Suppressor macrophage treated with lipopolysaccharide for 1 hour (primary cell): ENCODE measurements at places on chromosomes 2 and 18.

DNA sequence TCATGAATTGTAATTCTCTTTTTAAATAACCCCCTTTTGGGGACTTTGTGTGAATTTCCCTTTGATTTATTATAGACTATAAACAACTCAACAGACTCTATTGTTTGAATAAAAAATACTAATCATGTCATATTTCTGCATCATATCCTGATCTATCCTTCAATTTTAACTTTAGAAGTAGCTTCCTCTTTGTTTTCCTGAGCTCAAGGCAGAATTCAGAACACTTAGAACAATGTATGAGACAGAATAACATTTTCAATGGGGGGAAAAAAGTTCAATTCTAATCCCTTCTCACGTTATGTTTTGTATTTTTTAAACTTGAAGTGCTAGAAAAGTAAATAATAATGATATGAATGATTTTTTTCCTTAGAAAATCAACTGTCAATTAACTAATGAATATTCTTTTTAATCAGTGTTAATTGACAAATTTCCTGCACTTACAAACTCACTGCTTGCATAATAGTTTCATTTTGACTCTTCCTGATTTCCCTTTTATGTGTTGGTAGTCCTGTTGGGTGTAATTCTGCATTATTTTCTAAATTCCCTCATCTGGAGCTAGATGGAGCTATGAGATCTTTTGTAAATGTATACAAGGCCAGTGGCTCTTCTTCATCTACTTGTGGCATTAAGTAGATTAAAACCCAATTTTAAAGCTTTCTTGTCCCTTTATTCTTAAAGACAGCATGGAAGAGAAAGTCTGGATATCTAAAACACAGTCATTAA, 326.1 kb downstream of the PARD3B start:
- peak; percentile 30 for DNase-seq

GRCh38 chr2:219344751-219345430, 12.3 kb upstream of the RESP18 start:
- peak; percentile 85 for DNase-seq

DNA sequence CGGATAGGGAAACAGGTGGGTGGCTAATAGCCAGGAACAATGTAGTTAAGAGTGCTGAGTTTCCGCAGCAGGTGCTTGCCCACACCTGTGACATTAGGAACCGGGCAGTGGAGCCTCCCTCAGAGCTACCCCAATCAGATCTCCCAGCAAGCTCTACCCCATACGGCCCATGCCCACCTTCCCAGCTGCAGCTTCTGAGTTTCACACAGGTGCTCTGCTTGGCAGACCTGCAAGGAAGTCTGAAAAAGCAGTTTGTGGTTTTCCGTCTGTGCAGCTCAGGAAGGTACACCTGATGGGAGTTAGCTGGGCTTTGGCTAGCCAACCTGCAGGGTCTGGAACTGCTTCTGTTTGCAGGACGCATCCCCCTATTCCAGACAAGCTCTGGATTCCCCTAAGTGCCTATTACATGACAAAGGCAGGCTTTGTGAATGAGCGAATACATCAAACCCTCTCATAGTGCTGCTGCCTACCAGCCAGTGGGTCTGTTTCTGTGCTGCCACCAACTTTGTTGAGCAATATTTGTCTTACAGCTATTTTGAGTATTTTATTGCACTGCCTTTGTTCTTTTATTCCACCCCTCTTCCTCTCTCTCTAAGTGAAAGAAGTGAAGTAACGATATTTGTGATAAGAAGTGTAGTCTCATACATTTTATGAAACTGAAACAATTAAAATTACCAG, 24.7 kb upstream of the CEP68 start:
- DNase-seq = peak; percentile 13

- DNase-seq = no peak
Observed at GRCh38 chr18:7605705-7606104, 38.6 kb downstream of the PTPRM start.

DNA sequence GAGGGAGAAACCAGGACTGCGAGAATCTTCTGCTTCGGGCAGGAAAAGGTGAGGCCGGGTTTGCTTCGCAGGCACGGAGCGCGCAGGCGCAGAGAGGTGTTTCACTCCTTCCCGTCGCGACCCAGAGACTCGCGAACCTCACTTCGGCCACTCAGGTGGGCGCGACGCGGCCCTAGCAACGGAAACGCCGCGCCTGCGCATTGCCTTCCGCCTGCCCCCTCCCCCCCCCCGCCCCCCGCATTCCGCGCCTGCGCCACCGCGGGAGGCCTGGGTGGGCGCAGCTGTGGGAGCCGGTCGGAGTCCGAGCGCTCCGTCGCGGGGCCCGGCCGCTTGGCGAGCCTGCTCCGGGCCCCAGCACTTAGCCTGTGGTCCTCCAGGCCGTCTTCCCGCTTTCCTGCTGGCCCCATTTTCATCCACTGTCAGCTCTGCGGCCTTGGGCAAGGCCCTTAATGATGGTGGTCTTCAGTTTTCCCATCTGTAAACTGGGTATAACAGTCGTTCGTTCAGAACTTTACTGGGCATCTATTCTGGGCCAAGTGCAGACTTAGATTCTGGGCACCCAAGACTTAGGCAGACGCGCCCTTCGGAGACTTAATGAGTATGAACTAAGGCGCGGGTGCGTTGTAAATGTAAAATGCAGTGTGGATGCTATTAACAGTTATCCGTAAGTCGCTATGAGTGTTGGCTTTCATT, 62.1 kb upstream of the ACKR3 start:
- no peak for DNase-seq

DNA sequence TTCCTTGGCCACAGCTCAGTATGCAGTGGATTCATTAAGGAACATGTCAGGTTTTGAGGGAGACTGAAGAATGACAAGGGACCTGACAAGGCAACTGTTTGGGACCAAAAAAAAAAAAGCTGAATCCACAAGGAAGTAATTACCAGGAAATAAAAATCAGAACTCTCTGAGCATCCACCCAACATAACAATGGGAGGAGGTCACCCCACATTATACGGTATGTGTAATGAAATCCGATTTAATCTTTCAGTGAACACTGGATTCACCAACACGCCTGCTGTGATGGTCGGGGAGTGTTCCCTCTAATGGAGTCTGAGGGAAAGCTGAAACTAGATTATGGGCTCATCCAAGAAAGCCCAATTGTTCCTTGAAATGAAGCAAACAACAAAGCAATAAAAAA, 329.3 kb downstream of the ETAA1 start:
- DNase-seq = no peak

DNA sequence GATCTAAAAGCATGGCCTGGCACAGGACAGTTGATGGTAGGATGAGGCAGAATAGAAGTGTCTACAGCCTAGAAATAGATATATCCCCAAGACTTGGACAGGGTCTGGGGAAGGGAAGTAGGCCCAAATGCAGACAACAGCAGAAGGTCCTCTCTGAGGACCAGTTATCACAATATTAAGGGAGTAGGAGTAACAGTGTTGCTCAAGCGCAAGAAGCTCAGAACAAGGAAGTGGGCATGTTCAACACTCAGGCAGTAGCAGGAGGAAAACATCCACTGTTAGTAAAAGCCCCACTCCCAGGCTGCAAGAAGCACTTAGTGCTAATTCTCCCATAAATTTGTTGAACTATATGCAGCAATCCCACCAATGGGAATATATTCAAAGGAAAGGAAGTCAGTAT, 314.7 kb downstream of the METTL4 start:
- peak; percentile 1 for DNase-seq

GRCh38 chr18:48336332-48336731, 72.9 kb downstream of the ZBTB7C start:
- no peak for DNase-seq

GRCh38 chr2:12978066-12978835, 261.5 kb downstream of the TRIB2 start:
- DNase-seq = peak; percentile 32

DNA sequence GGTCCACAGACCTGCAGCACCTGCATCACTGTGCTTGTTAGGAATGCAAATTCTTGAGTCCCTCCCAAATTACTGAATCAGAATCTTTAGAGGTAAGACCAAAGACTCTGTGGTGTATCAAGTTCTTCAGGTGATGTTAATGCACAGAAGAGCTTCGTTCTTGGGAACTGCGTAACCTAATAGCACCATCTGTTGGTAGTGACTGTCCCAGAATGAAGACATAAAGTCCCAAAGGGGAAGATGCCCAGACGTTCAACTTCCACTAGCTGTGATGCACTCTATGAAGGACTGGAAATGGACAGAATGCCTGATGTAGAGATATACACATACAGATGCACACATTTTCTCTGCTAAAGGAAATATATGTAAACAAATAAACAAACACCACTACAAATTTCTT, 576.0 kb downstream of the LRP1B start:
- peak; percentile 59 for DNase-seq

- no peak for DNase-seq
Observed at GRCh38 chr2:175844169-175844568, 157.9 kb downstream of the LNPK start.

DNA sequence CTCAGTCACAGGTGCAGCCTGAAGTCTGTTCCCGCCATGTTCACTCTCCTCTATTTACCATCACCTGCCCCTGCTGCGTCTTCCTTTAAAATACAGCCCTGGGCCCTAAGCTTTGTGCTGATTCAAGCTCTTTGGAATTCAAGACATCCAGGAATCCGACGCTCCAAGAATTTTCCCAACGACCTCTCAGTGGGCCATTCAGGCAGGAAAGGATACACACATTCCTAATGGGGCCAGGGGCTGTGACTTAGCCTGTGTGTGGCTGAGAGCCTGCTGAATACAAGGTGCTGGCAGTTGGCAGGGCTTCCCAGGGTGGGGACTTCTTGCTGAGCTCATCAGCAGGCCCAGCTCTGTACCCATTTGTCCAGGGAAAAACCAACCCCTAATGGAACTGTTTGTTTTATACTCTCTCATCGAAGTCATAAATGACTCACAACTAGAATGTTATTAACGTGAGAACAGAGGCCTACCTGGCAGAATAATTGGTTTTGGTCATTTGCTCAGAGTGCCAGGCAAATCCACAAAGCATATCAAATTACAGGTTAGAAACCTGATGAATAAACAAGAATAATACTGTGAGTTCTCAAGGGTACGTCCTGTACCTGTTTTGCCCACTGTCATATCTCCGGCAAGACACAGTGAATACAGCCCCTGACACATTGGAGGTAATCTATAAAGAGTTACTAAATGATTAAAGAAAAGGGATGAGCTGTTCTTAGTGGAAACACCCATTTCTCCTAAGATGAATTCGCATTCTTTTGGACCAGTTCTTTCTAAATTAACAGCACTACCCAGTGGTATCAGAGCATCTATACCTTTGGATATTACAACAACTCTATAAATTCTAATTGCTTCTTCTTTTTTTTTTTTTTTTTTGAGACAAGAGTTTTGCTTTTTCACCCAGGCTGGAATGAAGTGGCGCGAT, 12.6 kb upstream of the KCMF1 start:
- DNase-seq = peak; percentile 38

- DNase-seq = no peak
Observed at GRCh38 chr2:127661949-127662510, 13.3 kb downstream of the LIMS2 start.

GRCh38 chr2:217353591-217353990, 493.7 kb upstream of the TNP1 start:
- DNase-seq = peak; percentile 42

DNA sequence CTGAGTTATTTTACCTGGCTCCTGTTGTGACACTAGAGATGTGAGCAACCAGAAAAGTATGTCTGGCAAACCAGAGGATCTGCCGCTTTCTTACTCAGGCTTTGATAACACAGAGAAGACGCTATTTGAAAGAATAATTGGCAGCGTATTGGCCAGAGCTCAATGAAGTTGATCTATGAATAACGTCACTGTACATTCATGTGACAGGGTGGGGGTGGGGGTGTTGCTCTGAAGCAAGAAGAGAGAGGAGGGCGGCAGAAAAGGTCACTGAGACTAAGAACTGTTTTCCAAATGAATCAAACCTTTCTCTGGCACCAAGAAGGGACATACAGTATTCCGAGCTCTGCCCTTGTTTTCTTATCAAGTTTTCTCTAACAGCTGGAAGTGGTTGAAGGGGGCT, 1.7 kb upstream of the ONECUT2 start:
- DNase-seq = no peak

GRCh38 chr18:58241877-58242276, 197.9 kb downstream of the NEDD4L start:
- peak; percentile 33 for DNase-seq

DNA sequence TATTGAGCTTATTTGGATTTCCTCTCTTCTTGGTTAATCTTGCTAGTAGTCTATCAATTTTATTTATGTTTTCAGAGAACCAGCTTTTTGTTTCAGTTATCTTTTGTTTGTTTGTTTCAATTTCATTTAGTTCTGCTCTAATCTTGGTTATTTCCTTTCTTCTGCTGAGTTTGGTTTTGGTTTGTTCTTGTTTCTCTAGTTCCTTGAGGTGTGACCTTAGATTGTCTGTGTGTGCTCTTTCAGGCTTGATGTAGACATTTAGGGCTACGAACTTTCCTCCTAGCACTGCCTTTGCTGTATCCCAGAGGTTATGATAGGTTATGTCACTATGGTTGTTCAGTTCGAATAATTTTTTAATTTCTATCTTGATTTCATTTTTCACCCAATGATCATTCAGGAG, 141.6 kb downstream of the ZNF236 start:
- DNase-seq = no peak

DNA sequence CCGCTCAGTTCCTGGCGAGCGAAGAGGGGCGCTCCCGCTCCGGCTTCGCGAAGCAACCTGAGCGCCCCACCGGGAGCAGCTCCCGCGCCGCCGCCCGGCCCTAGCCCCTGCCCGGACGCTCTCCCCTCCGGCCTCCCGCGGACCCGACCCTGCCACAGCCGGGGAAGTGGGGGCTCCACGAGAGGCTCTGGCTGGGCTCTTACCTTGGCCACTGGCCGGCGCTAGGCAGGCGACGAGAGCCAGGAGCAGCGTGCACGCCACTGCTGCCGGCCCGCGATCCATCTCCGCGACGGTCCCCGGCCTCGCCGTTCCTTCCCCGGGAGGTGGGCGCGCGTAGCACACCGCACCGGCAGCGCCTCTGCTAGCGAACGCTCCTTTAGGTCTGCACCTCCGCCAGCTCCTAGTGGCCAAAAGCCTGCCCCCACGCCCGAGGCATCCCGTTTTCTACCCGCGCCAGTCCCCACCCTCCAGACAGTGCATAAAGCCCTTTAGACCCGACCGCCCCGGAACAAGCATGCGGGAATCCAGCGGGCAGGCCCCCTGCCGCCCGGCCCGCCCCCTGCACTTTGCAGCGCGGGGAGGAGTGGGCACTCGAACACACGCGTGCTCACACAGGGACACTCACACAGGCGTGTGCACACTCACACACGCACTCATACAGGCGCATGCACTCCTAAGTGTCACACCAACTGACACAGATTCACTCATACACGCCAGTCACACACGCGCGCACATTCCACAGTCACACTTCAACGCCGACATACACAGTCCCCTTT, at the start of gene LRP2:
Gene LRP2 (minus strand): TSS at position 417 of the 776 bp plus-strand sequence. CDS start 135 bp downstream, at position 282.
- peak; percentile 36 for DNase-seq

- no peak for DNase-seq
Observed at GRCh38 chr2:197835293-197835692, 30.9 kb downstream of the PLCL1 start.

- no peak for DNase-seq
Observed at GRCh38 chr2:113079131-113079530, 11.4 kb downstream of the IL1F10 start.

- DNase-seq = no peak
Observed at GRCh38 chr2:163407296-163407695, 328.5 kb downstream of the FIGN start.

GRCh38 chr2:199273042-199273511, 184.7 kb downstream of the SATB2 start:
- no peak for DNase-seq
